ENCODE measurements at places on chromosomes 5 and 9. TPM values are rescaled to one million over a fixed set of nuclear protein-coding genes. Genes with fewer than 3 reads are reported as not detected.

The SPATA31D1 gene
- not detected for polyA plus RNA-seq

DNA sequence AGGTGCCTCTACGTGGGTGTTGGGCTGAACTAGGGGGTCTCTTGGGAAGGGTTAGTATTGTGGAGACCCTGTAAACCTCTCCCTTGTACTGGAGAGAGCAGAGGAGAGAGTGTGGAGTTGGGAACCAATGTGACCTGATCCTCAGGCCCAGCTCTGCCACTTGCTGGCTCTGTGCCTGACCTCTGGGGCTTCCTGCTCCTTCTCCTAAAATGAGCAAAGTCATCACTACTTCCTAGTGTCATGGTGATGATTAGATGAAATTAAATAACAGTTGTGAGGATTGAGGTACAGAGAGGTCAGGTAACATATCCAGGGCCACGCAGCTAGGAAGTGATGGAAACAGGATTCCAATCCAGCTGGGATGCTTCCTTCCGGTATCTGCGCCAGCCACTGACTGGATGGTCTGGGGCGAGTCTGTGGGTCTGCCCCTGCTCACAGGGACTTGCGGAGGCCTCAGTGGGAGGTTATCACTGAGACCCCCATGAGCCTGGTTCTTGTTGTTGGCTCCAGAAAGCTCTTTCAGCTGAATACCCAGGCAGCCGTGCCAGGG, 9.2 kb downstream of the GALNT10 start:
- DNase-seq = no peak

The PCDHGA4 gene
- 2.4 TPM for polyA plus RNA-seq

The NTRK2 gene
- 111 TPM for polyA plus RNA-seq

GRCh38 chr5:36769129-36769770, 107.3 kb upstream of the NIPBL start:
- DNase-seq = no peak

DNA sequence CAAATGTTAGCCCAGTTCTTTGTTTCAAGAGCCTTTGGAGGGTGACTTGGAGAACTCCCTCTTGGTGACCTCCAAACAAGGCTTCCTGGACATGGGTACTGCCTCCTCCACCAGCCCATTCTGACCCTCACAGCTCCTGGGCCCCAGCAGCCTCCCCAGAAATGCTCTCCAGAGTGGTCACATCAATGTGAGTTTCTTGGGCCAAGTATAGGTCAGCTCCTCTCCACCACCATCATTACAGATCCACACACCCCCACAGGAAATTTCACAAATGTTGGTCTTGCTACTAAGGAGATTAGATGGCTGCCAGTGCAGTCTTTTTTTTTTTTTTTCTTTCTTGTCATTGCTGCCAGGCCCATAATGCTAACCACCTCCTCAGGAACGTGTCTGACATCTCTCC, 410.7 kb downstream of the DTWD2 start:
- no peak for DNase-seq

The SELENOP gene
- 470 TPM for polyA plus RNA-seq

The NEK6 gene
- 29.6 TPM for polyA plus RNA-seq

The IFNB1 gene
- polyA plus RNA-seq = not detected

DNA sequence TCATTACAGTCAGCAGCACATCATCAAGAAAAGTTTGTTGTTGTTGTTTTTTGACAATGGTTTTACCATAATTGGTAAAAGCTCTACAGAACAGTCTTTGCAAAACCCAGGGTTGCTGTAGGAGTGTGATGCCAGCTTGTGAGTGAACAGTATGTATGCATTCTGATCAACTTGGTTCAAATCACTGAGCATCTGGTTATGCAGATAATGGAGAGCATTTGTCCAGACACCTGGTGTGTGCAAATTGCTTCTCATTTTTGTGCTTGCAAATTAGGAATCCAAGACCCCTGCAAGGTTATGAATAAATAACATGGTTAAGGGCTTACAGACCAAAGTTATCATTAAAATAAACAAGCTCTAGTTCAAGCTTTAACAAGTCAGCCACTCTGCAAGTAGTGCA, 448.7 kb upstream of the ACTBL2 start:
- DNase-seq = no peak

The TLN1 gene
- polyA plus RNA-seq = 181 TPM

The SEMA5A gene
- polyA plus RNA-seq = 44.8 TPM

DNA sequence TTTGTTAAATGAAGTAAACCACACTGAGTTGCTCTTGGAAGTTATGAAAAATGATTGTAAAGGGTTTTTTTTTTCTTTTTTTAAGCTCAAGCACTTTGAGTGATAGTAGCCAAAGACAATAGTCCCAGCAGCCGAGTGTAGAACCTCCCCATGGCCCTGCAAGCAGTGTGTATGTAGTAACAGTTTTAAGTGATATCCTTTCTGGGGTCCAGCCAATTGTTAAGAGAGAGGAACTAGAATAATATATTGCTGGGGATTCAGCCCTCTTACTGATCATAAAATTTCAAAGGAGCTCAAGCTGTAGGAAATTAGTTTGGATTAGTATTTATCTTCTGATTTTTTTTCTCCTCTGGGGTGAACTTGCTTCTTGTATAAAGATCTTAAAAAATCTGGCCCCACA, 43.2 kb downstream of the NPR3 start:
- peak; percentile 73 for DNase-seq

- no peak for DNase-seq
Measured at GRCh38 chr5:181189962-181190710, 14.9 kb downstream of the TRIM7 start.

- DNase-seq = no peak
Measured at GRCh38 chr9:70493029-70493428, 78.6 kb upstream of the KLF9 start.

- no peak for DNase-seq
Measured at GRCh38 chr5:33242277-33242676, 198.5 kb upstream of the TARS1 start.

DNA sequence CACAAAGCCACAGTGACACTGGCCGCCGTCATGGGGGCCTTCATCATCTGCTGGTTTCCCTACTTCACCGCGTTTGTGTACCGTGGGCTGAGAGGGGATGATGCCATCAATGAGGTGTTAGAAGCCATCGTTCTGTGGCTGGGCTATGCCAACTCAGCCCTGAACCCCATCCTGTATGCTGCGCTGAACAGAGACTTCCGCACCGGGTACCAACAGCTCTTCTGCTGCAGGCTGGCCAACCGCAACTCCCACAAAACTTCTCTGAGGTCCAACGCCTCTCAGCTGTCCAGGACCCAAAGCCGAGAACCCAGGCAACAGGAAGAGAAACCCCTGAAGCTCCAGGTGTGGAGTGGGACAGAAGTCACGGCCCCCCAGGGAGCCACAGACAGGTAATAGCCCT, 26.1 kb downstream of the HRH2 start:
- no peak for DNase-seq

GRCh38 chr5:17302604-17303003, 85.2 kb downstream of the BASP1 start:
- no peak for DNase-seq

GRCh38 chr9:117135501-117136098, 279.3 kb downstream of the ASTN2 start:
- no peak for DNase-seq

DNA sequence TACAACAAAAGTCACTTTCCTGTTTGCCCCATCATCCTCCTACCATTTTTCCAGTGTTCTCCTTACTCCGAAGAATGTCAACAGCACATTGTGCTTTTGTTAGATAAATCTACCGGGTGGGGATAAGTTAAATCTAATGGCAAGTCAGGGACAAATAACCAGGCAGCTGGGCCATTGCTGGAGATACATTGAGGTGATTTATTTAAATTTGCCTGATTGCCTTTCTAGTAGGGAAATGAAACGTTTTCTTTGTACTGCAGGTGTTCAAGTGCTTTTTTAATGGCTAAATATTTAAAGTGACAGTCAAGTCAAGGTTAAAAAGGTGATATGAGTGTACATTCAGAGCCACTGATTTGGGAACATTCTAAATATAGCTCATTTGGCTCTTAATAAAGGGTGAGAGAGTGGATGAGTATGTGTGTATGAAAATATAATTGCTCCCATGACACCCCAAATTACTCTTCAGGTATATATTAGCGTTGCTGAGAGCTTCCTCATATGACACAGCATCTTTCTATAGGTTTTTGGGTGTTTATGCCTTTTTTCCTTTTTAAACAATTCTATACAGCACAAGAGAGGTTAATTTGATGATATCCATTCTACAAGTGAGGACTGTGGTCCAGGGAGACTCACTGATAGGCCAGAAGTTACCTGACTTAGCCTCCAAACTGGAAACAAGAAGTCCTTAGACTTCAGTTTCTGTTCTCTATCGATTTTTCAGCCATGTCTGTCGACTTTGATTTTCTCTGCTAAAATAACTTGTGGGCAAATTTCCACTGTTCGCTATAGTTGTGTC, 51.9 kb downstream of the DMRT2 start:
- no peak for DNase-seq

DNA sequence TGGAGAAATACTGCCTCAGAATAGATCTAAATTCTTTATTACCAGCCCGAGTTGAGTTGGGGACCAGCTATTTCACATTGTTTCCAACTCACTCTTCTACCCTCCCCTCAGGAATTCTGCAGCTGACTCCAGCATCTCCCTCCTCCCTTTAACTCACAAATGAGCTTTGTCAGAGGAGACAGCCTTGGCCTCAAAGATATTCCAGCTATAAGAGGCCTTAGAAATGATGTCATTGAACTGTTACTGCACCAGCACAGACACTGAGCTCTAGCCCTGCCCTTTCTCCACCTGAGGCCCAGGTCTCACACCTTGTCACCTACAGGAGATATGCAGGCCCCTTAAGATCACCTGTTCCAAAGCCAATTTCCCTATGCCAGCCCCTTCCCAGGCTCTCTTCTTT, 78.4 kb upstream of the ATP10B start:
- DNase-seq = peak; percentile 69

- peak; percentile 83 for DNase-seq
Measured at GRCh38 chr9:112125951-112126388, 49.1 kb downstream of the SUSD1 start.

The PCDHB9 gene
- polyA plus RNA-seq = 4.5 TPM

The C9orf153 gene
- 0.10 TPM for polyA plus RNA-seq

DNA sequence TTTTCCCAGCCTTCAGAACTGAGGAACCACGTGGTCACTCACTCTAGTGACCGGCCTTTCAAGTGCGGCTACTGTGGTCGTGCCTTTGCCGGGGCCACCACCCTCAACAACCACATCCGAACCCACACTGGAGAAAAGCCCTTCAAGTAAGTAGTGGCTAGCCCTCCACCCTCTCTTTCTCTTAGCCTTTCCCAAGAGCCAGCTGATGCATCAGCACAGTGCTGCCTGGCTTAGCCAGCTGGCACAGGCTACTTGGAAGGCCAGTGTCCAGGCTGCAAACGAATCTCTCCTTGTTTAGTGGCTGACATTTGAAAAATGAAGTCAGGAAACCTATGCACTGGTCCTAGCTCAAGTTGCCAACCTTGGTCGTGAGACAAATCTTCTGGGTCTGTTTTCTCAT, 91.1 kb downstream of the PRDM6 start:
- DNase-seq = no peak

GRCh38 chr9:35728041-35728971, 3.7 kb downstream of the TLN1 start:
- no peak for DNase-seq

DNA sequence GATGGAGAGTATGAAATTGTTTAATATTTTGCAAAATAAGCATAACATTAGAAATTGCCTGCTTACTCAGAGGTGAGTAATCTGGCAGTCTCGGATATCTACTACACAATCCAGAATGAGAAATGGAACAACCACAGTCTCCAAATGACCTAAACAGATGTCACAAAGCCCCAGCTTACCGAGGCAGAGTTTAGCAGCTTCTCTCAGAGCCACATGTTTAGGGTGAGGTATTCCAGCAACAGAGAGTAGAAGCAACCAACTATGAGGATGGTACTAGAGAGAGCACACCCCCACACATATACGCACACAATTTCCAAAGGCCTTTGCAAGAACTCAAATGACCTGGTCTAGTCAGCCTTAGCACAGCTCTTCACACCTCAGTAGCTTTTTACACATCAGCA, 122.7 kb upstream of the LPAR1 start:
- DNase-seq = no peak

GRCh38 chr5:123044926-123045617, 8.5 kb upstream of the PPIC start:
- DNase-seq = no peak
